Germinal center (tissue), 1 donor: ENCODE measurements at places on chromosomes 6 and 20.

DNA sequence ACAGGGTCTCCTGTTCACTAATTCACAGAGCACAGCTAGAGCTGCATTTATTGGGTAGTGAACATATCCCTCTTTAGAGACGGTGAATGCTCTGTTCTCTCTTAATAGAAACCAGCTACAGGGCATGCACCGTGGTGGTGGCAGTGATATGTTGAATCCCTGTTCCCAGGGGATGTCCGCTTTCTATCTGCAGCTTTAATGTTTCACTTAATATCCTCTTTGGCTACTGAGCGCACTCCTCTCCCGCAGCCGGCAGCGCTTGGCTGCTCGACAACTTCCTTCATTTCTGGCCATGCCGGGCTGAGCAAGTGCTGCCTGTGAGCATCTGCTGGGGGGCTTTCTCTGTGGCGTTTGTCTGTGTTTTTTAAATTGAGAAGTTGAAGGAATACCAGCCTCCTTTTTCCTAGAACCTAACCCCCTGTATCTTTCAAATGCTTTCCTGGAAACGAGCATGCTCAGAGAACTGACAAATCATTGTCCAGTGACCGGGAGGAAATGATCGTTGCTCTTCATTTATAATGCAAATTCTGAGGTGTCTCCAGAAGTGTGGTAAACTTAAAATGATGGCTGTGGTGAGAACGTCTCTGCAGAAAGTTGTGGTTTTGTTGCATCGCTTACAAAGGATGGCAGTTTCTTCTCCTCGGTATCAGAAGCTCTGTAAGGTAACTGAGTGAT is 297.9 kb downstream of the UTRN start:
- DNase-seq: peak; percentile 13

DNA sequence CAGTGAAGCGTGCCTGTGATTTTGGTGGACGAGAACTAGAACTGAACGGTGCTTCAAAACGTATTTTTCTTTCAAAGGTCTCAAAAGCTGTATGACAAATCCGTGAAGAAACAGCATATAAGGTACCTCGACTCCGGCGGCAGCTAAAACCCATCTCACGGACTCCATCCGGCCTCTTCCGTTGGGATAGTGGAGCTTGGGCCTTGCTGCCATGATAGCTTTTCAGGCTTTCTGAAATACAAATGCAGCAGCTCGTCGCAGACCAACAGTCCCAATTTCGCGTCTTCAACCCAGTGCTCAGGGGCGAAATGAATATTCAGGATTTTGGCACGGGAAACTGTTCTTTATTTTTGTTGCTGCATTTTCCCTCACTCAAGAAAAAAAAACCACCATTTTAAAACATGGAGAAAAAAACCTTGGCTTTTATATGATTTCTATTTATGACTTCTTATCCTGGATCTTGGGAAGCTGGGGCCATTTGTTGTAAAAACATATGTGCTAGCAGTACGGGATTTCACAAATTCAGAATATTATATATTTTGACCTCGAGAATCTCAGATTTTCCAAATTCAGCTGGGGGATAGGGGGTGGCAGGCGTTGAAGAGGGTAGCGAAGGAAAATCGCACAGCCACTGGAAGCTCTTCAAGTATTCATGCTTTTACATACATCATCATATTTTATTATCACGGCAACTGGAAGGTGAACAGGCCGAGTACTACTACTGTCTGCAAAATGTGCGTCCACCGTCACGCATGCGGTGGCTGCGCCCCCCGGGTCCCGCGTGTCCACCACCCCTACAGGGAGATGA is 849 bp downstream of the GSTA4 start:
- no peak for DNase-seq

DNA sequence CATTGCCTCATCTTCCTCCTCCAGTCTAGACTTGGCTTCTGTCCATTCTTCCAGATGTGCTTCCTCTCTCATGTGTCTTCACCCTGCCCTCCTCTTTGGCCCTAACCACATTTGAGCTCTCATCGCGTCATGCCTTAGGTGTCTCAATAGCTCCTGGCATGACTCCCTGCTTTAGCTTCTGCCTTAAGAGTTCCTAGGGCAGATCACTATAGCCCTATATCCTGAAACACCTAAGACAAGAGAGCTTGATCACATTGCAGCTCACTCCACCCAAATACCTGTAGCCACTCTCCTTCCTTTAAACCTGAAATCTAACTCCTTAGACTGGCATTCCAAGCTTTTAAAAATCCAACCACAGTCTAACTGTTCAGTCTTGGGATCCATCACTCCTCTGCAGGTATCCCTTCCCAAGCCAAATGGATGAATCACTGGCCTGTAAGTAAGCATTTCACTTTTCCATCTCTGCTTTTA is 69.0 kb upstream of the STXBP5 start:
- no peak for DNase-seq

DNA sequence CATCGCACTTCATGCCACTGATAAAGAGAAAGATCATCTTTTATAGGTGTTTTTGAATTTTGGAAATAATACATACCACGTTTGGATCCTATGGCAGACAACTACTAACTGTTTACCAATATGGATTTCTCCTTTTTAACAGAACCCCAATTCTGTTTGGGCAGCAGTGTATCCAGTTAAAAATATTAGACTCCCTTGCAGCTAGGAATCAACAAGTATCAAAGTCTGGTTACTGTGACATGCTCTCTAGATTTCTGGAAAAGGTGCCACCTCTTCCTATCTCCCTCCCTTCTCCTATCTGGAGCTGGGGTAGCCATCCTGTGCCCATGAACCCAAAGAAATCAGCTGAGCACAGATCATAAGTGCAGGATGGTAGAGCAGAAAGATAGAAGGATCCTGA is 54.1 kb upstream of the DTNBP1 start:
- no peak for DNase-seq

- DNase-seq: no peak
Measured at GRCh38 chr6:170367241-170367640, 60.7 kb downstream of the FAM120B start.

GRCh38 chr6:166489301-166490155 is 97.0 kb downstream of the RAMACL start:
- DNase-seq: no peak

DNA sequence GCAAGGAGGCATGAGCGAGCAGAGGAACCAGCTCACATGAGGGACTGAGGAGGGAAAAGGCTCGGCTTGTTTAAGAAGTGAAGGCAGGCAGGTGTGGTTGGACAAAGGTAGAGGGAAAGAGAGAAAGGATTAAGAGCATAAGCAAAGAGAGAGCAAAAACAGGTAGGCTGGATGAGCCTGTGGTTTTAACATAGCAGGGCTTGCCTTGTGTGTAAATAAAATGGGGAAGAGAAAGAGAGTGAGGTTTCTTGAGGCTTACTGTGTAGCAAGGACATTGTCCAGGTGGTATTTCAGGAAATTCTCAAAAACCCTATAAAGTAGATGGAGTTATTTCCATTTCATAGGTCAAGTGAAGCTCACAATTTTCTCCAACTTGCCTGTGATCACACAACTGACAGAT is 93.9 kb upstream of the HDAC2 start:
- no peak for DNase-seq

GRCh38 chr6:35745509-35745908 is 8.7 kb downstream of the ARMC12 start:
- no peak for DNase-seq

GRCh38 chr6:20661721-20662120 is 127.5 kb downstream of the CDKAL1 start:
- no peak for DNase-seq

DNA sequence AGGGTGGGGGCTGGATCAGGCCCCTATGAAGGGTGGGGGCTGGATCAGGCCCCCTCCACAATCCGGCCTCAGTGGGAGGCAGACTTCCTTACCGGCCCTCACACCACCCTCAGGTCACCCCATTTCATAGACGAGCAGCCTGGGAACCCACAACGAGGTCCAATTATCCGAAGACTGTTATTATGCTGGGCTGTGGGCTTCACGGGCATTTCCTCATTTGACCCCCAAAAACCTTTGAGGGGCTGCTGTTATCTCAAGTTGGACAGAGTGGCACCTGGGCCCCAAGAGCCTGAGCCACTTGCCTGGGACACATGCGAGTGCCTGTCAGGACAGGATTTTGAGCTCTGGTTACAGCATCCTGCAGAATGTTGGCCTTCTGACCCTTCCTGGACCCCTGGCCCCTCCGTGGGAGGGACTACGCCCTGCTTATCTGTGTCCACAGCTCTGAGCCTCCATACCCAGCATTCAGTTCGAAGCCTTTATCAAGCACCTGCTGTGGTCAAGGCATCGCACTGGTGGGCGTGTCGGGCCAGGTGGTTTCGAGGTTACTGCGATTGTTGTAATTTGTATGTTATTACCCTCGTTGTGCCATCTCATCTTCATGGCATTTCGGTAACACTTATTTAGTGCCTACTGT is 34.5 kb upstream of the PCMTD2 start:
- no peak for DNase-seq

GRCh38 chr6:15073344-15073789 is 172.5 kb upstream of the JARID2 start:
- no peak for DNase-seq

GRCh38 chr20:62362991-62363919 is 3.9 kb downstream of the LAMA5 start:
- no peak for DNase-seq

GRCh38 chr6:110328259-110328658 is 29.9 kb downstream of the METTL24 start:
- DNase-seq: no peak

GRCh38 chr6:170181338-170181690 is 109.6 kb downstream of the DLL1 start:
- DNase-seq: no peak

GRCh38 chr6:137727216-137727765 is 139.8 kb upstream of the TNFAIP3 start:
- DNase-seq: no peak

DNA sequence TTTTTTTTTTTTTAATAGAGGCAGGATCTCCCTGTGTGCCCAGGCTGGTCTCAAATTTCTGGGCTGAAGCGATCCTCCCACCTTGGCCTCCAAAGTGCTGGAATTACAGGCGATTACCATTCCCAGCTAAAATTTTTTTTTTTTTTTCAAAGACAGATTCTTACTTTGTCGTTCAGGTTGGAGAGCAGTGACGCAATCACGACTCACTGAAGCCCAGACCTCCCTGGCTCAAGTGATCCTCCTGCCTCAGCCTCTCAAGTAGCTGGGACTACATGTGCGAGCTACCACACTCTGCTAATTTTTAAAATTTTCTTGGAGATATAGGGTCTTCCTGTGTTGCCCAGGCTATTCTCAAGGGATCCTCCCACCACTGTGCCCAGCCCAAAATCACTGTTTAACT is 58.0 kb upstream of the MYO6 start:
- DNase-seq: no peak

DNA sequence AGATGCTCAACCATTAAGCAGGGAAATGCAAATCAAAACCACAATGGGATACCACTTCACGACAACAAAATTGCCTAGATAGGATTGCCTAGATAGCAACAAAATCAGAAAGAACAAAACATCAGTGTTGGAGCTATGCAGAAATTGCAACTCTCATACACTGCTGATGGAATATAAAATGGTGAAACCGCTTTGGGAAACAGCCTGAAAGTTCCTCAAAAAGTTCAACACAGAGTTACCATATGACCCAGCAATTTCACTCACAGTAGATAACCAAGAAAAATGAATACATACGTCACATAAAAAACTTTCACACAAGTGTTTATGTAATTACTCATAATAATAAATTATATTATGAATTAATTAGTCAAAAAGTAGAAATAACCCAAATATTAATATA is 78.3 kb downstream of the MAFB start:
- DNase-seq: no peak

GRCh38 chr20:48631114-48632016 is 196.4 kb downstream of the PREX1 start:
- DNase-seq: no peak

GRCh38 chr20:1870792-1871550 is 24.2 kb upstream of the SIRPA start:
- DNase-seq: peak; percentile 74

GRCh38 chr6:77341058-77341986 is 122.0 kb downstream of the HTR1B start:
- DNase-seq: no peak

- no peak for DNase-seq
Measured at GRCh38 chr6:113825781-113826180, 31.4 kb upstream of the MARCKS start.

DNA sequence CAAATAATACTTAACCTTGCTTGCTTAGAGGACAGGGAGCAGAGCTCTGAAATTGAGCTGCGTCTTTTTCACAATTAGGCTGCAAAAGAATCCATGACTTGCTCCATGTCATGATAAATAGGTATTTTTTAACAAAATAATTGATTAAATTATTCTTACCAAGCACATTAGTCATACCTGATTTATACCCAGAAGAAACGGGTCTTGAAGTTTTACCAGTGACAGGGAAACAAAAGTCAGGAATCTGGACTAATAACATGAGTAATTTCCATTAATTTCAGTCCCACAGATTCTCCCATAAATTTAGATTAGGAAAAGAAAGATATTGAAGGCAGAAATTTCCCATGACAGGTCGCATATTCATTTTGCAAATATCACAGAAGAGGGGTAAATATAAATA is 85.0 kb upstream of the BMP5 start:
- no peak for DNase-seq

DNA sequence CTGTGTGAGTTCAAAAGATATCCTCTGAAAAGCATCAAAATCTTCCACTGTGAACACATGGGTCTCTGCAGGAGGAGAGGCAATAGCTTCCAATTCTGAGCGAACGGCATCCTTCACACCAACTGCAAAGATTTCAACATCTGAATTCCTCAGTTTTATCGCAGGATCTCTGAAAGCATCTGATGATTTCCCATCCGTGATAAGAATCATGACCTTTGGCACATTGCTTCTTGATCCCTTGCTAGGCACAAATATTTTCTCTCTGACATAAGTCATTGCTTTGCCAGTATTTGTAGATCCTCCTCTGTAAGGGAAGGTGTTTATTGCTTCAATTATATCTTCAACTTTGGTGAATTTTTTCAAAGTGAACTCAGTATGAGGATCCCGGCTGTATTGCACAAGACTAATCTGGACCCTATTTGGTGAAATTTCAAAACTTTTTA is 22.7 kb downstream of the COL12A1 start:
- no peak for DNase-seq

DNA sequence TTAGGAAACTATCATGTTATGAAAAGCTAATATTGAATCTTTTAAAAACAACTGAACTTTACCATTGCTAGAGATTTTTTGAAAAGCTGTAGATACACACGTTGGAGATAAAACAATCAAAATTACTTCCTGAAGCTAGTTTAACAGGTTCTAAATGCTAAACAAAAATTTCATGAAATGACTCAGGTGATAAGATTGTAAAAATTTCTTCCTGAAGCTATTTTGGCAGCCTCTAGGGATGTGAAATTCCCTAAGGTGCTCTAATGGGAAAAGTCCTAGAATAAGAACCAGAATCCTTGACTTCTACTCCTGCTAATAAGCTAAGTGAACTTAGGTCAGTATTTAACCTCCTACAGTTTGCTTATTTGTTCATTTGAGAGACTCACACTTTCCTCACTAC is 8.5 kb downstream of the GCM2 start:
- DNase-seq: no peak
